ENCODE measurements at places on chromosomes 12 and 14. TPM values are rescaled to one million over a fixed set of nuclear protein-coding genes. Genes with fewer than 3 reads are reported as not detected.

The TMPRSS12 gene
- total RNA-seq = not detected

The RDH12 gene
- total RNA-seq = not detected

The PTPN6 gene
- total RNA-seq = 2.4 TPM

The PYGL gene
- total RNA-seq = 82.7 TPM

The ATF7 gene
- total RNA-seq = 10.2 TPM

The RASSF3 gene
- 18.1 TPM for total RNA-seq

The CCDC198 gene
- not detected for total RNA-seq

The ANKRD52 gene
- 10.1 TPM for total RNA-seq

The C12orf60 gene
- total RNA-seq = 0.63 TPM

The MORN3 gene
- total RNA-seq = 0.26 TPM

The SCNN1A gene
- under 0.01 TPM for total RNA-seq

The SOCS4 gene
- 12.5 TPM for total RNA-seq

The IL25 gene
- under 0.01 TPM for total RNA-seq

The SLC6A15 gene
- total RNA-seq = 7.7 TPM

The RNF212B gene
- total RNA-seq = not detected

The MYF5 gene
- total RNA-seq = not detected

The KRT74 gene
- total RNA-seq = not detected

The ABCD4 gene
- total RNA-seq = 34.1 TPM

The TAS2R14 gene
- total RNA-seq = 1.0 TPM

The TAS2R42 gene
- not detected for total RNA-seq

The COL2A1 gene
- total RNA-seq = not detected

The SYCP3 gene
- not detected for total RNA-seq

The SERPINA6 gene
- not detected for total RNA-seq

All from dermis microvascular lymphatic vessel endothelial cell (primary cell).